HepG2 (cell line): ENCODE measurements at places on chromosomes 7 and 10. TPM values are rescaled to one million over a fixed set of nuclear protein-coding genes. Genes with fewer than 3 reads are reported as not detected.

DNA sequence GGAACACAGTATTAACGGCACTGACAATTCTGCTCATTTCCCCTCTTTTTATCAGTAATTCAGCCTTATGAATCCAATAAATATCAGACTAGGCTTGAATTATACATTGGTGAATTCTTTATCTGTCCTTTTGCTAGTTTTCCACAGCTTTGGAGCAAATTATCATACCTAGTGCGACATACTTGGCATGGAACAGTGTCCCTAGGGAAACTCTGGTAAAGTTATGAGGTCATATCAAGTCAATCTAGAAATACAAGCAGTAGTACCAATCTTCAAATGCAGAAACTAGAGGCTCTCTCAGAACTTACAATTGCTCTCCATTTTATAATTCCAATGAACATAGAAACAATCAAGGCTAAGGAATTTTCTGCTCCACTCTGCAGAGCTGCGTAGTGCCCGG is 449.3 kb upstream of the NPVF start:
- no peak for DNase-seq

- DNase-seq, result no peak
These were observed 715.3 kb downstream of the INHBA start for GRCh38 chr7:40987571-40987970.

The HMX2 gene
- not detected in 2 replicates for total RNA-seq

The OR2A12 gene
- total RNA-seq, result not detected in 2 replicates
